Tibial nerve (tissue), 4 donors: ENCODE measurements at places on chromosomes 4 and X. TPM values are rescaled to one million over a fixed set of nuclear protein-coding genes. Genes with fewer than 3 reads are reported as not detected.
A peak's percentile ranks its signal among the peaks of the same experiment; 100 is the strongest.

Gene LRPAP1
- 169 TPM for total RNA-seq

Gene USP26
- not detected for total RNA-seq

Gene HPGD
- total RNA-seq = 3.5 TPM

Gene ZNF827
- total RNA-seq = 3.7 TPM

Gene SH3D19
- 206 TPM for total RNA-seq

Gene FATE1
- not detected for total RNA-seq

Gene HNRNPD
- 98.5 TPM for total RNA-seq

Gene EVC2
- 28.8 TPM for total RNA-seq

Gene CENPVL3
- total RNA-seq = not detected

- H3K4me1 ChIP-seq = no peaks in the 10 kb centered on the region
- no peaks in the 10 kb centered on the region for H3K36me3 ChIP-seq
- H3K4me3 ChIP-seq = no peak overlapping the region
- no peak for DNase-seq
- peaks cover 8% of the 10 kb centered on the region for H3K27me3 ChIP-seq
Measured at GRCh38 chrX:137988470-137988869, 422.5 kb downstream of the ZIC3 start.

DNA sequence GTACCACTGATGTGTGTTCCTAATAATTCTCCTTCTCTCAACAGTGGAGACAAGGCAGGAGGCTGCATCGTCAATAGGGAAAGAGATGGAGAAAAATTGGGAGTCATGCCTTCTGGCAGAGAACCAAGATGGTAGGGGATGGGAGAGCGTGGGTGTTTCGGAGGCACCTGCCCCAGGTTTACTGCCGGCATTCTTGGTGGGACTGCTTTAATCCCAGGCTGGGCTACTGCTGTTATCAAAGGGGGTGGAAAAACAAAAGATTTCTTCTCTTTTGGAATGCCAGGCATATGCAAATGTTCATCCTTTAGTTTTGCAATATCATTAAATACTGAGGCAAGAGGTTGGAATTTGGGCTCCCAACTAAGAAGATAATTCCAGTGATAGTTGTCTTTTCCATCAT, 257.0 kb downstream of the DCHS2 start:
- H3K36me3 ChIP-seq = no peaks in the 10 kb centered on the region
- no peak overlapping the region for H3K27ac ChIP-seq
- no peak for DNase-seq
- no peak overlapping the region for H3K4me3 ChIP-seq
- H3K27me3 ChIP-seq = no peaks in the 10 kb centered on the region

DNA sequence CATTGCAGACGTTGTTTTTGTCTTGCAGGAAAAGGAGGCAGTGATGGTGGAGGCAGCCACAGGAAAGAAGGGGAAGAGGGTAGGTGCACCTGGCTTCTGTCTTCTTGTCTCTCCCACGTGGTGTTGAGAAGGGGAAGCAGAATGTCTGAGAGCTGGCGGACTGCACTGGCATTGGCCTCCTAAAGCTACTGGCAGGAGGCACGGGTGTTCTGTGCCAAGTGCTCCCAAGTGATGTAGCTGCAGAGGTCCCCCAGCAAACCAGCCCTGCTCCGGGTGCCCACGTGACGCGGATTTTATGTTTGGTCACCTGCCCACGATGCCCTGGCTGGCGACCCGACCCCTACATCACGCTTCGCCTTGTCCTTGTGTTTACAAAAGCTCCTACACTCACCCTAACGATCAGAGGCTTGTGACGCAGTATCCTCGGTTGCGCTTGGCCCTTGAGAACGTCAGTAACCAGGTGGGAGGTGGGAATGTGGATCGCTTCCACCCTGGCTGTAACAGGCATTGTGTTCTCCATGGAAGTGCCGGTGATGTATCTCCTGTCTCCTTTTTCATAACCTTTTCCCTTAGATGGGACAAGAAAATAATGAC, 28.5 kb upstream of the XG start:
- H3K27me3 ChIP-seq = no peaks in the 10 kb centered on the region
- H3K4me3 ChIP-seq = no peak overlapping the region
- H3K27ac ChIP-seq = no peak overlapping the region

DNA sequence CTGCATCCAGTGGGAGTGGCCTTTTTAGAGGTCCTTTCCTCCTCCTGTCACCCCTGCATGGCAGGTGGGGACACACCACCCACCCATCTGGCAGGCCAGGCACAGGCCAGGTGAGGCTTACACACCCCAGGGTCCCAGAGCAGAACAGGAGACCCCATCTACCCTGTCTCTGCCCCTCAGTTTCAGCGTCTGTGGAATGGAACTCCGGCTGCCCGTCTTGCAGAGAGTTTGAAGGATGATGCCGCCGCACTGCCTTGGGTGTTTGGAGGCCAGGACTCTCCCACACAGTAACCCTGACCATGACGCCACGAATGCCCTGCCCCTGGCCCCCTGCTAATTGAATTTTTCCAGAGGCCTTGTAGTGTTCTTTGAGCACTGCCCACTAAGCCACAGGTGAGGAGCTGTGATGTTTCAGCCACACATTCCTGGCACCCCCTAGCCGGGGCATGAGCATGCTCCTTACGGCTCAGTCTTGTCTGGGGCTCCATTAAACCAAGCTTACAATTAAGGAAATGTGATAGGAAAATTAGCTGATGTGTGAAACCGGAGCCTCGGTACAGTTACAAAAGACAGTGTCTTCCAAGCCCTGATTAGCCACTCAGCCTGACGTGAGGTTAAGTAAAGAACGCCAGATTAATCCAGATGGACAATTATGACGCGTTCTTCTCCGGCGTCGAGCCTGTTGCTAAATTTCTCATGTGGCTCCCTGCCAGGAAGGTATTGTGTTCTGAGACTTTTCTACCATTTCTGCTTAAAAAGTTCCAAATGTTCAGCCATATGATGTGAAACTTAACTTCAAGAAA, 39.3 kb downstream of the HMX1 start:
- DNase-seq = no peak
- H3K4me3 ChIP-seq = no peak overlapping the region
- H3K27me3 ChIP-seq = no peaks in the 10 kb centered on the region
- H3K36me3 ChIP-seq = no peaks in the 10 kb centered on the region
- H3K27ac ChIP-seq = no peak overlapping the region

DNA sequence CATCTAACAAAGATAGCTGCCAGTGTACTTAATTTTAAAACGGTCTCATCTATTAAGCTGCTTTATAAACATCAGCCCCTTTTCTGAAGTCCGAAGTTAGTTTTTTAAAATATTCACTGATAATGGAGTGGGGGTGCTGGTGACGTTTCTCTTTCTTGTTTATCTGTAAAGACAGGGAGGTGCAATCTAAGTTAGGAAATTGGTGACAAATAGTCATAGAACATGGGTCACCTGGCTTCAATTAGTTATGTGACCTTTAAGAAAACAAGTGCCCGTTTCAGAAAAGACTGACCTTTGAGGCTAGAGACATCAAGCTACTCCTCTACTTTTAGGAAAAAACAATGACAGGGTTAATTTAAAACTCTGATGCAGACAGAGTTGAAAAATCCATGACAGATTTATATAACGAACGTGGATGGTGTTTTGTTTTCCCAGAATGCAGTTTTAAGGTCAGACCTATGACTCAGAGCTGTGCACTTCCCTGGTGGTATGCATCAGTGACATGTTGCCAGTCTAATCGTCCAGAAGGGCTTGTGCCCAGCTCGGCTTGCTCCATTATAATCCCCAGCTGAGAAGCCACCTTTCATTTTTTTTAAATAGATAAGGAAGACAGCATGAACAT, 38.2 kb downstream of the FHL1 start:
- peaks cover 5% of the 10 kb centered on the region for H3K27me3 ChIP-seq
- no peaks in the 10 kb centered on the region for H3K36me3 ChIP-seq
- no peak overlapping the region for H3K4me3 ChIP-seq
- no peak for DNase-seq
- H3K4me1 ChIP-seq = no peaks in the 10 kb centered on the region

DNA sequence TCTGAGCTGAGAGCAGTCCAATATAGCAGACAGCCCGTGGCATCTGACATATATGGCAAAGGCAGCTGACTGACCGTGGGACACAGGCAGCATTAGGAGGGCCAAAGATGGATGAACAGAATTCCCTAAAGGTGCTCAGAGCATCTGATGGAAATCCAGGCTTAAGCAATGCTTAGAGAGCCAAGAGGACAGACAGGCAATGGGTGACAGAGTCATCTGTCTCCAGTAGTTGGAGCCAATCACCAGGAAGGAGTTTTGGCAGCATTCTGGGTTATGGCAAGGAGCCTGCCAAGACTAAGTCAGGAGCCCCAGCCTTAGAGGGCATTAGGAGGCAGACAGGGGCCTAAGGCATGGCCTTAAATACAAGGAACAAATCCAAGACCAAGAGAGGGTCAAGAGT, 153.3 kb upstream of the USP9X start:
- H3K27me3 ChIP-seq = no peaks in the 10 kb centered on the region
- no peak overlapping the region for H3K4me3 ChIP-seq
- H3K36me3 ChIP-seq = no peaks in the 10 kb centered on the region
- H3K4me1 ChIP-seq = no peaks in the 10 kb centered on the region
- DNase-seq = no peak
- H3K27ac ChIP-seq = no peak overlapping the region

DNA sequence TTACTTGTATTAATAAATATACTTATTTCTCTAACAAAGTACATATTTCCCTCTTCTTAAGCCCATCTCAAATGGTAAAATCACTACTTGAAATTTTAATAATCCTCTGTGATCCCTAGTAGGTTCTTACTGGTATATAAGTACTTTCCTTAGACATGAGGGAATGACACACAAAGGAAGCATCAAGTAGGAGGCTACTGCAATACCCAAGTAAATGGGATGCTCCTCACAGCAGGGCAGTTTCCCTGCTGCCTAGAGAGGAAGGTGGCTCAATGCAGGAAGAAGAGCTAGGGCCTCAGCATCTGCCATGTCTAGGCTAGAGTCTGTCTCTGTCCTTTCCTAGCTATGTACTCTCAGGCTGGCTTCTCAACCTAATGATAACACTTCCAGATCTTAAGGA, 122.1 kb upstream of the DIPK2B start:
- H3K4me3 ChIP-seq = no peak overlapping the region
- no peak for DNase-seq
- no peak overlapping the region for H3K27ac ChIP-seq
- no peaks in the 10 kb centered on the region for H3K4me1 ChIP-seq
- no peaks in the 10 kb centered on the region for H3K27me3 ChIP-seq

GRCh38 chr4:97500423-97500822, 642.9 kb downstream of the STPG2 start:
- DNase-seq = no peak
- no peaks in the 10 kb centered on the region for H3K36me3 ChIP-seq
- H3K4me1 ChIP-seq = no peaks in the 10 kb centered on the region
- no peaks in the 10 kb centered on the region for H3K27me3 ChIP-seq
- no peak overlapping the region for H3K27ac ChIP-seq

GRCh38 chr4:3836756-3837601, 70.8 kb downstream of the ADRA2C start:
- no peaks in the 10 kb centered on the region for H3K36me3 ChIP-seq

- H3K4me3 ChIP-seq = no peak overlapping the region
- no peaks in the 10 kb centered on the region for H3K27me3 ChIP-seq
- no peak for DNase-seq
Measured at GRCh38 chr4:144338148-144338547, 197.6 kb upstream of the GYPA start.

DNA sequence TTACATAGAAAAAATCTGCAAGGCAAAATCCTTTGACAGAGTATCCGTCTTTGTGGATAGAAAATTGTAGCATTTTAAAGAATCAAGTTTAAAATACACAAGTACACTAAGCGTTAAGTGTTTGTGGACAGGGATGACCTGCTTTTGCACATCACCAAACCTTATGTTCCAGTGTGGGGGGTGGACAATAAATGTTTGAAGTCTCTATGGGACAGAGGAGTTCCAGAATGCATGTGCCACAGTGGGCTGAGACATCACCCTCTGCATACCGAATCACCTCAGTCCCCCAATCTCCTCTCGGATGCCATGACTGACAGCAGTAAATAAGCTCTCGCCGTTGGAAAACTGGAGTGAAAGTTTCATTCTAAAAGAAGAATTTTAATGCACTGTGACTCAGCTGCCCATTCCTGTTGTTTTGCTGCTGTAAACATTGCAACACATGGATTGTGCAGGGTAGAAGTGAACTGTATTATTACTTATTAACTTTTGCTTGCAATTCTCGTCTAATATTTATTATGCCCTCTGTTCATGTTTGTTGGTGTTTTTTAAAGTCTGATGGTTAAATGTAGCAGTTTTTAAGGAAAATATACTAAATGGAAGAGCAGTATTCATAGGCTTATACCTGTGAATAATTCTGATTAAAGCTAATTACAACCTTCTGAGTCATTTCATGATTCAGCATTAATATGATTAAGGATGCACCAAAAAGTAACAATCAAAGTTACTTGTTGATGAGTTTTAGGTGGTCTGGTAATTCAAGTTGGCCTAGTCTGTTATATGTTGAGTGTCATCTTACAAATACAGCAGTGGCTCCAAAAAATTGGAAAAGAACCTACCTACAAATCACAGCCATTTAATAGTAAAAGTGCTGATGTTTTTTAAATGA, 24.0 kb downstream of the CDKN2AIP start:
- no peak overlapping the region for H3K4me3 ChIP-seq
- no peak overlapping the region for H3K27ac ChIP-seq
- no peaks in the 10 kb centered on the region for H3K36me3 ChIP-seq
- no peak for DNase-seq

DNA sequence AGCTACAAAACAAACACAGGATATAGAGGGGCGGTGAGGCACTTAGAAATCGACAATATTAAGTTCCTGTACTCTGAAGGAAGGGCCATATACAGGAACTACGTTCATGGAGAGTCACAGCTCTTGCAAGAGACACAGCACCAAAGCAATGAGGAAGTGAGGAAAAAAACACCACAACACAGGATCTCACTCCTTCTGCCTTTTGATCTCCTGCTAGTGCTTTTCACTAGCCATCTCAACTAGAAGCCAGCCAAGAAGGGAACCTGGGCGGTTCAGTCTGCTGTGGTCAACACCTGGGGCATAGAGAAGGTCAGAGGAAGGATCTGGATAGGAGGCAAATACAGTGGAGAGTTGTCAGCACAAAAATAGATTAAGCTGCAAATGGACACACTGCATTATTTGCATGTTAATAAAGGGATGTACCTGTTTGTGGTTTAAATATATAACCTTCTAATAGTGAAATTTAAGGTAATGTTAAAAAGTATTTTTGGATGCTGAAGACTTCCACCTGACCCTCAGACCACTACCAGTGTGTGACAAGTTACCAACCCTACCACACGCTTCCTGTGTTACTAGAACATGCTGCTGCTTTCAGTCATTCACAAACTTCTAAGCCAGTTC, 104.6 kb downstream of the DTHD1 start:
- DNase-seq = peak; percentile 7
- H3K4me3 ChIP-seq = no peak overlapping the region
- no peak overlapping the region for H3K27ac ChIP-seq

GRCh38 chr4:20698382-20698781, 1.9 kb upstream of the PACRGL start:
- H3K27me3 ChIP-seq = no peaks in the 10 kb centered on the region
- no peak overlapping the region for H3K4me3 ChIP-seq
- no peak for DNase-seq
- H3K4me1 ChIP-seq = peaks cover 8% of the 10 kb centered on the region
- H3K36me3 ChIP-seq = no peaks in the 10 kb centered on the region
